ENCODE measurements at places on chromosomes 6 and 20. TPM values are rescaled to one million over a fixed set of nuclear protein-coding genes. Genes with fewer than 3 reads are reported as not detected.

The HLA-DOA gene
- not detected for total RNA-seq

The ENPP3 gene
- total RNA-seq = under 0.01 TPM

The RAET1G gene
- total RNA-seq = not detected

The C20orf202 gene
- not detected for total RNA-seq

The OR12D3 gene
- not detected for total RNA-seq

The PRR18 gene
- total RNA-seq = not detected

The ARFGEF2 gene
- total RNA-seq = 56.1 TPM

The PRSS35 gene
- total RNA-seq = 1.7 TPM
